Activated T-helper 2 cell treated with anti-CD3 and anti-CD28 coated beads, Interferon-gamma antibody, Interleukin-2, Interleukin-4, amounts not matched to agents 10 μg/mL and 5 μg/mL and 100 μg/mL, durations not matched to agents 14 hours and 24 hours and 36 hours (primary cell): ENCODE measurements at places on chromosomes 12 and 14. TPM values are rescaled to one million over a fixed set of nuclear protein-coding genes. Genes with fewer than 3 reads are reported as not detected.

DNA sequence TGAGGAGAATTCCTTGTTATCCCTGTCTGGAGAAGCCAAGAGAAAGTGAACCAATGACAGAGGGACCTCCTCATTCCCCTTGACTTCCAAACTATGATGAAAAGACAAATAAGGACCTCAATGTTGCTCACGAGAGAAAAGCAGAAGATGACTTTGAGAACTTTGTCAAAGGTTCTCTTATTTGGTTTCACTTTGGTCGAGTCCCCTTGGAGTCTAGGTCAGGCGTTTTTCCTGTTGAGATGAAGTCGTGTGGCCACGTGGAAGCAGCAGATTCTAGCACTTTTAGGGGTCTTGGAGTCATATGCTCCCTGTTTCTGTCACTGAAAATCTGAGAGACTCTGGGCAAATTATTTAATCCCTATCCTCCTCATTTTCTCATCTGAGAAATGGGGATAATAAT lies 33.8 kb upstream of the COL2A1 start:
- DNase-seq = no peak

DNA sequence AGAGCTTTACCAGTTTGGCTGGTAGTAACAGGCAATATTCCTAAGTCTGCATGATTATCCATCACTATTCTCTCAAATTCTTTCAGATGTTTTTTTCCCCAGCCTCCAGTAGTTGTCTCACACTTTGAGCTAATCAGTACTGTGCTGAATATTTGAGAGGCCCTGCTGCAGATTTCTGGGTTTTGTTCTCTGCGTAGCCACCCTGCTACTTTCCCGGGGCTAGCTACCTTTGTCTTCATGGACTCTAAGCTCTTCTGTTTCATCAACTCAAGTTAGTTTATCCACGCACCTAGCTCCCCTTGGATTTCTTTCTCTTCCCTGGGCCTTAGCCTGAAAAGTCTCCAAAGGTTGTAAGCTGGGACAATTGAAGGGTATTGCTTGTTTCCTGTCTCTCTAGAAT lies 73.0 kb downstream of the FUT8 start:
- DNase-seq = no peak

DNA sequence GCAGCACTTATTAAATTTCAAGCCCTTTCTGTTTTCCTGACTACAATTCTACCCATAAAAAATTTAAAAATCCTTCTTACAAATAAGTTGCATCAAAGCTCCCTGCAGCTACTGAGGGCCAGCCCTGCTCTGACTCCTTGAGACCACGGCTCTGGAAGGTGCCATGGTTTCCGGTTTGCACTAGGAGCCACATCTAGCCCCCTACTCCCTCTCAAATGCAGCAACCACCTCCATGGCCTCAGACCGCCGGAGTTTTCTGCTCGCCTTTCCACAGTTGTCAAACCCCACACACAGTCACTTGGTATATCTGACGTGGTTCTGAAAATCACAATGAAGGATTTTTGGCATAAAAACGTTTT lies 30.1 kb downstream of the P2RX4 start:
- no peak for DNase-seq

Gene M6PR
- total RNA-seq = 161 and 175 TPM in 2 replicates

DNA sequence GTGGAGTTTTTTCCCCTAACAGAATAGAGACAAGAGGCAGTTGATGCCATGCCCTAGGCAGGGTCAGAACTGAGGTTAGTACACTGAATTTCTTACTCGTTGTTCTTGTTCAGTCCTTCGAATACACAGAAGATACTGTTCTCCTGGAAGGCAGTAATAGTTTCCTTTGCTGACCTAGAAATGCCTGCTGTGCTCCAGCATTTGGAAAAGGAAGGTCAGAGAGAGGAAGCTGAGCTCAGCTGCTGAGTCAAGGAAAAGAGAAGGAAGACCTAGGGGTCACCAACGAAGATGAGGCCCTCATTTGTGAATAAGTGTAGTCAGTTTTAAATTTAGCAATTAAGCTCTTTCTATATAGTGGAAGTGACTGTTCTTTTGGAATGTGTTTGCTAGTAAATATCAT lies 100.1 kb downstream of the CRADD start:
- no peak for DNase-seq

- no peak for DNase-seq
Measured at GRCh38 chr12:119682639-119683252, 14.8 kb downstream of the PRKAB1 start.

DNA sequence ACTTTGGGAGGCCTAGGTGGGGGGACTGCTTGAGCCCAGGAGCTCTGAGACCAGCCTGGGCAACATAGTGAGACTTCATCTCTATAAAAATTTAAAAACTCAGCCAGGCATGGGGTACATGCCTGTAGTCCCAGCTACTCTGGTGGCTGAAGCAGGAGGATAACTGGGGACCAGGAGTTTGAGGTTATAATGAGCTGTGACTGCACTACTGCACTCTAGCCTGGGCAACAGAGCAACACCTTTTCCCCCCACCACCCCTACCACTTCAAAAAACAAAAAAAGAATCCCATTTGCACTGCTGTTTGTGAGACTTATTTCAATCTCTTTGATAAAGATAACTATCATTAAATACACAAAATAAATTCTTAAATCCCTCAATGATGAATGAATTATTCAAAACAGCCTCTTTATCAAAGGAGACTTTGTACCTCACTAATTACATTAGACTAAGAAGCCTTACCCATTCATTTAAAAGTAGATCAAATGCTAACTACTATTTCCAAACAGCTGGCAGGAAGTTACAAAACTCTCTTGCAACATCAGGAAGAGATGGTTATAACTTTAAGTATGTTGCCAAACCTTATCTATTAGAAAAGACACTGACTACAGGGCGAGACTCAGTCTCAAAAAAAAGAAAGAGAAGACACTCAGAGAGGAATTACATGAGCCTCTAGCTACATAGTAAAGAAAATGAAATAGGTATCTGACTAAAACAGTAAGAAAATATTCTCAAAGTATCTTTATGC lies 14.7 kb downstream of the BLTP3B start:
- no peak for DNase-seq

DNA sequence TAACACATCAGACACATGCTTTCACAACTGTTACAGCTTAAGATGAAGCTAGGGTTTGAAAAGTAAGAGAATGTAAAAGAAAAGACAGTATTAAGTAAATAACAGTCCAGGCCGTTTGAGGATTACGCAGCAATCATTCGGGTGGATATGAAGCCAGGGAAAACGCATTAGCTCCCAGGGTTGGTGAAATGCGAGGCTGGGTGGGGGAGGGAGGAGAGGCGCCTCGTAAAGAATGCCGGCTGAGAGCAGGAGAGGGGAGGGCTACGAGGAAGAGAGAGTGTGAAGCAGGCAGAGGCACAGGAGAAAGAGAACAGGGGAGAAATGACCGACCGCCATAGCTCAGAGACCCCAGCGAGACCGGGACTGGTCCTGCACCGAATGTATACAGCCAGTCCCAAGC lies 73.0 kb downstream of the IQSEC3 start:
- no peak for DNase-seq

DNA sequence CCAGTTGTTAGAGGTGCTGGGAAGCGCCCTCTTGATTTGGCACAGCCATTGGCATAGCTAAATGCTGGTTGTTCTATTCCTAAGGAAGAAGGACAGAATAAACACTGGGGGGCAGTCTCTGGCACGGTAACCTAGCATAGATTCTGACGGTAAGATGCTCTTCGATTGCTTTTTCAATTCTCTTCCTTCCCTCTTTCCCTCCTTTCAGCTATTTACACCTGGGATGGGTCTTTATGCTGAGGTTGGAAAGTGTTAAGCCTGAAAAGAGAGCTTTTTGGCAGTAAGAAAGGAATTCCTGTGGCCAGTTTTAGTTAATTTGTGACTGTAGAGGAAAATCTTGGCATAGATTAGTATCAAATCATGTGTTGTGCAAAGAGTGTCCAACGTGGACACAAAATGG lies 162.8 kb downstream of the SNAPC1 start:
- DNase-seq = no peak

DNA sequence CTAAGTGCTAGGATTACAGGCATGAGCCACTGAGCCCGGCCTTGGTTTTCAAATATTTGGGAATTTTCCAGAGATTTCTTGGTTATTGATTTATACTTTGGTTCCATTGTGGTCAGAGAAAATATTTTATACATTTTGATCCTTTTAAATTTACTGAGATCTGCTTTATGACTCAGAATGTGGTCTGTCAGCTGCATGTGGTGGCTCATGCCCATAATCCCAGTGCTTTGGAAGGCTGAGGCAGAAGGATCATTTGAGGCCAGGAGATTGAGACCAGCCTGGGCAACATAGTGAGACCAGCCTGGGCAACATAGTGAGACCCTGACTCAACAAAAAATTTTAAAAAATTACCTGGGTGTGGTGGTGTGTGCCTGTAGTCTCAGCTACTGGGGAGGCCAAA lies 49.8 kb downstream of the ADCK1 start:
- DNase-seq = no peak

DNA sequence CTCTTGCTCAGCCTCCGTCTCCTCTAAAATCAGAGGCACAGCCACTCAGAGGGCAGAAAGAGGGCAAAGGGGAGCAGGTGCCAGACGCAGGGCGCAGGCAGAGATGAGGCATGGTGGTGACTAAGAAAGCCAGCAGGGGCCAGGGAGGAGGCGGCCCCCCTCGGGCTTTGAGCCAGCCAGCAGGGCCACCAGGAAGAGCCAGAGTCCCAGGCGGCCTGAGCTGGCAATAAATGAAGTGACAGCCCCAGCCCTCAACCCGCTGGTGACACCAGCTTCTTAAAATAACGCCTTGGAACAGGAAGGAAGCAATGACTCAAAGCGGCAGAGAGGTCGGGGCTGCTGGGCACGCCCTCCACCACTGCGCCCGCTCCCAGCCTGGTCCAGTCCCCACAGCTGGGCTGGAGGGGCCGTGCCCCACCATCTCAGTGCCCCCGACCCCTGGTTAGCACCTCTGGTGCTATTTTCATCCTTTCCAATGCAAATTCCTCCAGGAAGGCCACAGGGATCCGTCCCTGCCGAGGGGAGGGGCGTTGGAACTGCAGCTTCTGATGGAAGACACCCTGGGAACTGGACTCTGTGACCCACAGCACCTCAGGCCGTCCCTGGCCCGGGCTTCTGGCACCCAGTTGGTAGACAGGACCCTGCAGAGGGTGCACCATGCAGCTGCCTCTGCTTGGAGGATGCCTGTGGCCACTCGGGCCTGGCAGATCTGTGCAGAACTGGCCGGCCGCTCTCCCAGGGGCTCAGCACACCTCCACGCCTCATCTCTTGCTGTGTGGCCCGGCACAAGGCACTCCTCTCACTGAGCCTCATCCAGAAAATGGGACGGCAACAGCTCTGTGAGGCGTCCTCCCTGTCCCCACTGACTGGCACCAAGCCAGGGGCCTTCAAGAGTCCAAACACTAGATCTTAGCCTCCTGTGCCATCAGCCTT lies 113.7 kb downstream of the NCOR2 start:
- peak; percentile 76 for DNase-seq

- no peak for DNase-seq
Measured at GRCh38 chr14:60845523-60845922, 111.0 kb downstream of the MNAT1 start.

DNA sequence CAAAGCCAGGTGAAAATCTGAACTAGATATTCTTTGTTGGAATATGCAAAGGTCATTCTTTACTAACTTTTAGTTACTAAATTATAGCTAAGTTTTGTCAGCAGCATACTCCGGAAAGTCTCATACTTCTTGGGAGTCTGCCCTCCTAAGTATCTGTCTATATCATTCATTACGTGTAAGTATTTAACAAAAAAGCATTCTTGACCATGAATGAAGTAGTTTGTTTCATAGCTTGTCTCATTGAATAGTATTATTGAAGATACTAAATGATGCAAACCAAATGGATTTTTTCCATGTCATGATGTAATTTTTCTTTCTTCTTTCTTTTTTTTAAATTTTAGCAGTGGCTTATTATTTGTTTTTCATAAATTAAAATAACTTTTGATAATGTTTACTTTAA lies 9.8 kb upstream of the SPX start:
- no peak for DNase-seq

DNA sequence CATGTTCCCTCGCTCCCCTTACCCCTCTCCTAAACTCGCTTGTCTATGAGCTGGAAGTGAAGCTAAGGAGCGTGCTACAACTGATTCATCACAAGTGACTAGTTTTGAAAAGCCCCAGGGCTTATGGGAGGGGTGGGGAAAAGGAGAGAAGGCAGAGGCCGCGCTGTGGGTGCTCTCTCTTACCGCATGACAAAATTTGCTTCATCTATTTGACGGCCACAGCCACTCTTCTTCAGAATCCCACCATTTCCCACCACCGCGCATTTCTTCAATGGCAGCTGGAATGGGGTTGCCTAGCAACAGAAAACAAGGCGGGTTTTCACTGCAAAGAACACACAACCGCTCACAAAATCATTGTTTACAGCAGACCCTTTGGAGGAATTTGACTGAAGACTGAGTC lies 79.4 kb downstream of the ST8SIA1 start:
- no peak for DNase-seq
